ENCODE measurements at places on chromosomes 16 and 17.

DNA sequence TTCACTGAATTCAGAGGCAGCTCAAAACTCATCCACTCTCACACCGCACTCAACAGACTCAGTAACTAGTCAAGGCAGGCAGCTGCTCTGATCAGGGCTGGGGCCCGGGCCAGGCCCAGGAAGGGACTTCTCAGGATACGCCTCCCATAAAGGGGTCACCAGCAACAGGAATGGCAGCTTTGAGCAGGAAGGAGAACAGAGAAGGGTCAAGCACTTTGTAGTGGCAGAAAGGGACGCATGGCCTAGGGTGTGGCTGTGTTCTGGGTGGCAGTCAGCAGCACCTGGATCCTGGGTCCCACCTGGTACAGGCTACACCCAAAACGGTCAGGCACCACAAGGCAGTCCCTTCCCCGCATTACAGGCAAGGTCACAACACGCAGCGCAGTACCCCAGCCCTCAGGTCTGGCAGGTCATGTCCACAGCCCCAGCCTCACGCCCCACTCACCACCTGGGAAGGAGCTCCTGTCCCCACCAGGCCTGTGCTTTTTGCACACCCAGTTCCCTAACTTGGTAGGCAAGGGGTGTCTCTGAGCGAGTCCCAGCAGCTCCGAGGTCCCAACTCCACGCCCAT, 99.7 kb downstream of the ZNF778 start:
- no peak for DNase-seq

DNA sequence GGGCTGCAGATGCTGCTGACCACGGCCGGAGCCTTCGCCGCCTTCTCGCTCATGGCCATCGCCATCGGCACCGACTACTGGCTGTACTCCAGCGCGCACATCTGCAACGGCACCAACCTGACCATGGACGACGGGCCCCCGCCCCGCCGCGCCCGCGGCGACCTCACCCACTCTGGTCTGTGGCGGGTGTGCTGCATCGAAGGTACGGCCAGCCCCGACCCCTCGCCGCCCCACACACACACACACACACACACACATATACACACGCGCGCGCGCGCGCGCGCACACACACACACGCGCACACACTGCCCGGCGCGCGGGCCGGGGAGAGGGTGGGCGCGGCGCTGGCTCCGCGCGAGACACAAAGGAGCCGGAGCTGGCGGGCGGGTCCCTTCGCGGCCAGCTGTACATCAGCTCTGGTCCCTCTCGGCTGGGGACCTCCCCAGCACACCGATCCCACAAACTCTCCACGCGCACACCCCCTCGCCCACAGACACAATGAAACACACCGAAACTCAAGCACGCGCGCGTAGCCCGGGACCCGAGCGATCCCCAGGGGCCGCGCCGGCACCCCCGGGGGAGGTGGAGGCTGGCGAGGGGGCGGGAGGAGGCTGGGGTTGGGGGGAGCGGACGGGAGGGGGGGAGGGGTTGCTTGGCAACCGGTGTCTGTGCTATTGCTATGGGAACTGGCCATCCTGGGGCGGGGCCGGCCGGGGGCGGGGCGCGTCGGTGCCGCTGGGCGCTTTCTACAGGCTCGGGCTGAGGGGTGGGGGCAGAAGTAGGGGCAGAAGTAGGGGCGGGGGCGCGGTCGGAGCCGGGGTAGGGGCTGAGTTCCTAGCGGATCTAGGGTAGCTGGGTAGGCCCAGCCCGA, 658 bp downstream of the CACNG4 start:
- no peak for DNase-seq

- DNase-seq: no peak
Measured at GRCh38 chr16:17334096-17334495, 136.7 kb downstream of the XYLT1 start.

DNA sequence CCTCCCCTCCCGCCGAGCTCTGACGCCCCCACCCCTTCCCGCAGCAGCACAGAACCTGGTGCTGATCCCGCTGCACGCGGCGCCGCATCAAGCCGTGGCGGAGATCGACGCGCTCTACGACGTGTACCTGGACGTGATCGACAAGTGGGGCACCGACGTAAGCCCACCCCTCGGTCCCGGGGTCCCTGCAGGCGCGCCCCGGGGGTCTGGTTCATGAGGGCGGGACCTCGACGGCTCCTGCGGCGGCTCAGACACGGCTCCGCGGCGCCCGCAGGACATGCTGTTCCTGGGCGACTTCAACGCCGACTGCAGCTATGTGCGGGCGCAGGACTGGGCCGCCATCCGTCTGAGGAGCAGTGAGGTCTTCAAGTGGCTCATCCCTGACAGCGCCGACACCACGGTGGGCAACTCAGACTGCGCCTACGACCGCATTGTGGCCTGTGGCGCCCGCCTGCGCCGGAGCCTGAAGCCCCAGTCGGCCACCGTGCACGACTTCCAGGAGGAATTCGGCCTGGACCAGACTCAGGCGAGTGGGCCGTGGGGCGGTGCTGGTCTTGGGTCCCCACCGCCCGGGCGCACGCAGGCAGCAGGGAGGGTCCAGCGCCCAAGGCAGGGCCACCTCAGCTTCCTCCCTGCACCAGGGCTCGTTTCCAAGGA, 1.4 kb downstream of the DNASE1L2 start:
- no peak for DNase-seq

DNA sequence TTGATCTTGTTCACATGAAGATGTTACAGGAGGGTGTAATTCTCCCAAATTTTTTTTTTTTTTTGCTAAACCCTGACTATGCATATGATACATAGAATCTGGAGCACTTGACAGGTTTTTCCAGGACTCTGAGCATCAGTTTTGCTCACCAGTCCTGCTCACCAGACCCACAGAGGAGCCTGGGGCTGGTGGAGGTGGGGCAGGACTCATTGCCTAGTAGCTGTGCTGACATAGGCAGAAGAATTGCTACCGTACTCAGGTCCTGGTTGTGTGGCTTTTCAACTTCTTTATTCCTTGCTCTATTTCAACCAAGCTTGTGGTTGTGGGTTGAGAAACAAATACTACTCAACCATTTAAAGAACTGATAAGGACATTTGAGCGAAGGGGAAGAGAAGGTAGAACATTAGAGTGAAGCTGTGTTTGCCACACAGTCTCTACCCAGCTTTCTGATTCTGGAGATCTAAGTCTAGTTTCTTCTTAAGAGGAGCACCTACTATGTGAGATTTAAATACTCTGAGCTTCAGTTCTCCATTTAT, 212.4 kb downstream of the UTP18 start:
- DNase-seq: no peak

GRCh38 chr17:41073676-41074075, 8.0 kb upstream of the KRTAP2-4 start:
- DNase-seq: no peak

DNA sequence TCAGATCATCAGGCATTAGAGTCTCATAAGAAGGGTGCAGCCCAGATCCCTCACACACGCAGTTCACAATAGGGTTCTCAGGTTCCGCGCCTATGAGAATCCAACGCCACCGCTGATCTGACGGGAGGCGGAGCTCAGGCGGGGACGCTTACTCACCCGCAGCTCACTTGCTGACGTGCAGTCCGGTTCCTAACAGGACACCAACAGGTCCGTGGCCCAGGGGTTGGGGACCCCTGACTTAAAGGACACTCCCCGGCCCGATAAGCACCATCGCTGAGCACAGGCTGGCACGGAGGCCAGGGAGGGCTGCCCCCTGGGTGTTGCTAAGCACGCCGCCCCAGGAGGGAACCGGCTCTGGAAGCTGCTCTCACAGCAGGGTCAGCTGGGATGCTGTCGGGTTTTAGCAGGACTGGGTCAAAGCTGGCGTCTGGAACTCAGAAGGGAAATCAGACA, 30.1 kb upstream of the BAHCC1 start:
- peak; percentile 92 for DNase-seq

- no peak for DNase-seq
Measured at GRCh38 chr16:73846007-73846330, 450.6 kb upstream of the PSMD7 start.

GRCh38 chr17:41329279-41329948, 13.9 kb upstream of the KRTAP17-1 start:
- DNase-seq: peak; percentile 87

DNA sequence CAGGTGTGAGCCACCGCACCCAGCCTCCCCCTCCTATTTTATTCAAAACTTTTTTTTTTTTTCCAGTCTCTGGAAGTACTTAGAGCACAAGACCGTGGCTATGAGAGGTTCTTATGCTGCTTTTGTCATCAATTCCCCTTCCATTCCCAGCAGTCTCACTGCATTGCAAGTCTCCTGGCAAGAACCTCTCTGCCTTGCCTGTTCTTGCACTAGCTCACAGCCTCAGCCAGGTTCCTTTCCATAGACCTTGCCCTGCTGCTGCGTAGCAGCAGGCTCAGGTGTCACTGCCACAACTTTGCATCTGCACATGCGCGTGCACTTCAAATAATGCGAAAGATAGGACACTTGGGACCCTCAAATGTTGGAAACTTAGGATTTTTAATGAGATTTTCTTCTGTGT, 15.6 kb downstream of the ATP6V0A1 start:
- no peak for DNase-seq

GRCh38 chr17:77882481-77883212, 75.9 kb upstream of the TNRC6C start:
- DNase-seq: no peak

GRCh38 chr16:31079342-31079944, 5.2 kb downstream of the ZNF646 start:
- no peak for DNase-seq

DNA sequence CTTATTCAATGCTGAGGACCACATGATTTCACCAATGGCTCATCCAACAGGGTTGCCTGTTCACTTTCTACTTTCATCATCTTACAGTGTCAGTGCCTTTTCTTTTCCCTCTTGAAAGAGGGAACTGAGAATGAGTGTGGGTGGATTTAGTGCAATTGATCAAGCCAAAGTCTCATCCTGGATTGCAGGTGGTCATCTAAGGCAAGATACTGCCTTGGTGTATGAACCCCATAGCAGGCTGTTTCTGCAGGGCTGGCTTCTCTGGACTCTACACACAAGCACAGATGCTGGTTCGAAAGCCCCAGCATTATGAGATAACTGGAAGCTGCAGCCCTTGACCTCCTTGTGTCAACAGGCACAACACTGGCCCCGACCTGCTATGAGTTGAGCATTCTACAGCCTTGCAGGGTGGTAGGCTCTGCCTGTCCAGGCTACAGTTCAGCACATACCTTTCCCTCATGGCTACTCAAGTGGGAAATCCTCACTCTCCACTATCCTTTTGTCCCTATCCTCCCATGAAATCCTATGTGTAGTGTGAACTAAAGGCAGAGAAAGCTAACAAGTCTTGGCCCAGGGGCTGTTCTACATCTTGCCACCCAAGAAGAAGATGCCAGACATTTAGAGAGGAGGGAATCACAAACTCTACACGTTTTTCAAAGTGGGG, 358.7 kb downstream of the SLC39A11 start:
- no peak for DNase-seq

DNA sequence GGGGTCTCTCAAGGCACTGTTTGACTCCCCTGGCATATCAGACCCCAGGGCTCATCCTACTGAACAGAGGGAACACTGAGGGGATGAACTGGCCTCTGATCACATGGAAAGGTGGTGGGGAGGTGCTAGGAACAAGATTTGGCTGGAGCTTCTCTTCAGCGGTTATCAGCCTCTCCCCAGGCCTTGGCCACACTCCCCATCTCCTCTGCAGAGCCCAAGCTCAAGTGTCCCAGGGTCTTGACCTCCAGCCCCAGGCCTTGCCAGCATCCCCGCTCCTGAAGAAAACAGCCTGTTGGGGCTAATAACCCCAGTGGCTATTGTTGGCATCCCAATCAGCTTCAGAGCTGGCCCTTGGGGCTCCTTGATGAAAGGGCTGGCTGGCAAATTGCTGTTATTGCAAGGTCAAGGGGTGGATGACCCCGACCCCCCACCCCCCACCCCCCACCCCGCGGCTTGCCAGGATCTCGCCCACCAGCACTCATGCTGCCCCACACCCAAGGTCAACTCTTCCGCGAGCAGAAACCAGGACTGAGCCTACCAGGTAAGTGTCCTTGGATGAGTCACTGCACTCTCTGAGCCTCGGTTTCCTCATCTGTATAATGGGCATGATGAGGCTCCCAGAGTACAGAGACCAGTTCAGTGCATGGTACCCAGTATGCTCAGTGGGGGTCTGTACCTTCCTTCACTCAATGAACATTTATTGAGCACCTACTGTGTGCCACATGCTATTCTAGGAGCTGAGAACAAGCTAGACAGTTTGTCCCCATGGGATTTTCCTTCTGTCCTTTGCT, 18.8 kb upstream of the FAM83G start:
- no peak for DNase-seq

DNA sequence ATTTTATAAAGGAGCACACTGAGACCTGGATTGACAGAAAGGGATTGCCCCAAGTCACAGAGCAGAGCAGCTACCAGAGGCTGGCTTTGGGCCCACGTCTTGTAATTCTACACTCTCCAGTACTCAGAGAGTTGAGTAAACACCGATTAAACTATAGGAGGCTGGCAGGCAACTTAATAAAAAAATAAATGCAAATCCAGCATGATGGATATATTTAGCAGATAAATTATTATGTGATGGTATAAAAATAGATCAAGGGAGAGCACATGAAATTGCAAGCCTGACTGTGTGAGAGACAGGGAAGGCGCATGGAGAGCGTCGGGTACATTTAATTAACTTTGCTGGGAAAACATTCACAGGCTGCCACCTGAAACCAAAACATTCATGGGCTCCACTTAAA, 87.7 kb upstream of the CCL2 start:
- DNase-seq: no peak

DNA sequence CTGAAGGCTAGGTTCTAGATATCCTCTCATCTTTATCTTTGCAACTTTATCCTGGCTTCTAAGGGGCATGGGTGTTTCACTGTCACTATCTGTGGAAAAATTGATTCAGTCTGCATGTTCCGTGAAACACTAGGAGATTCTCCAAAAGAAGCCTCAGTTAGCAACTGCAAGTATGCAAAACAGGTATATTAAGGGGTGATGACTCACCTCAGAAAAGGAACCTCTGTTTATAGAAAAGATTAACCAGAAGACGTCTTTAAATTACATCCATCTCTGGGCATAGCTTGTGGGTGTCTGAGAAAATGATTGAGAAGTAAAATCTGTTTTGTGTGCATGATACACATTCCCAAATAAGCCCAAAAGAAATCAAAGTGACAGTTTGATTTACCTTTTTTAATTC, 353.8 kb upstream of the HSBP1 start:
- no peak for DNase-seq

- DNase-seq: no peak
Measured at GRCh38 chr17:19238167-19238505, 970 bp downstream of the EPN2 start.

- DNase-seq: peak; percentile 68
Measured at GRCh38 chr17:38919316-38920078, 5.9 kb upstream of the LASP1NB start.

Data from lower leg skin (tissue), 4 donors.